ENCODE measurements at places on chromosomes 3 and 15.

GRCh38 chr3:87615506-87615905 lies 339.1 kb upstream of the POU1F1 start:
- DNase-seq, result no peak

DNA sequence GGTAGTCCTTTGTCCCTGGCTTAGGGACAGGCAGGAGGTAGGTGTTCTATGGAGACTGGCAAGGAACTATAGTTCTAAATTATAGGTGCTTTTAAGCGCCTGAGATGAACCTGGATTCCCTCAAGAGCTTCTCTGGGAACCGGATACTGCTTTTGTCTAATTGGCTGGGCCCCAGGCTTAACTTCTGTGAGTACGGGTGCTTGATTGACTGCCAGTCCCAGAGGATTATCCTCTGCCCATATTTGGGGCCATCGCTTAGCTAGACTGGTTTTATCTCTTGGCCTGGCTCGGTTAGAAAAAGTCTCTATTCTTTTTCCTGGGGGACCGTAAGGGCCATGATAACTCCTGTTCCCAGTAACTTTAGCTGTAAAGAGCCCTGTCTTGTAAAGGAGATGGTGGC lies 339.1 kb downstream of the KCNH8 start:
- DNase-seq, result no peak

GRCh38 chr3:35871009-35871408 lies 231.7 kb downstream of the ARPP21 start:
- no peak for DNase-seq

GRCh38 chr3:72041511-72041910 lies 256.6 kb upstream of the PROK2 start:
- DNase-seq, result no peak

DNA sequence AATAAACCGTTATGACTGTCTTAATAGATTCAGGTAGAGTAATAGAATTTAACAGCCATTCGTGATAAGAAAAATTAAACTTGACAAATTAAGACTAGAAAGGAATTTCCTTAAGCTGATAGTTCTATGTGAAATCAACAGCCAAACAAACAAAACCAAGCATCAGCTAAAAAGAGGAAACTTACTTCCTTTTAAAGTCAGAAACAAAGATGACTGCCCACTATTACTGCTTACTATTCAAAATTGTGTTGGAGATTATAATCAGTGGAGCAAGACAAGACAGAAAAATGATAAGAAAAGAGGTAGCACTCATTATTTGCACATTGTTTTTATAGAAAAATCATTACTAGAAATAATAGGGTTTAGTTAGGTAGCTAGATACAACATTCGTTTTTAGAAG lies 13.8 kb upstream of the FAH start:
- no peak for DNase-seq
